Endothelial cell of coronary artery (primary cell): ENCODE measurements at places on chromosomes 3 and 15. TPM values are rescaled to one million over a fixed set of nuclear protein-coding genes. Genes with fewer than 3 reads are reported as not detected.

TUBGCP5 gene
- total RNA-seq, result 18.7 and 24.5 TPM in 2 replicates

APBA2 gene
- total RNA-seq, result 42.6 and 48.3 TPM in 2 replicates

CIDEC gene
- total RNA-seq, result 0.09 TPM in 1 of 2 replicates, not detected in the other

MOBP gene
- total RNA-seq, result 0.09 and 0.19 TPM in 2 replicates

VPS13C gene
- 79.4 and 81.6 TPM in 2 replicates for total RNA-seq

KLHL40 gene
- not detected in 2 replicates for total RNA-seq

GMPS gene
- 18.4 and 26.8 TPM in 2 replicates for total RNA-seq

B3GNT5 gene
- 17.8 and 18.1 TPM in 2 replicates for total RNA-seq

ZNF660 gene
- 0.63 and 1.8 TPM in 2 replicates for total RNA-seq

ARID3B gene
- 1.3 and 1.4 TPM in 2 replicates for total RNA-seq

NAALADL2 gene
- 2.9 and 3.0 TPM in 2 replicates for total RNA-seq

IMPG2 gene
- 0.47 and 0.54 TPM in 2 replicates for total RNA-seq

XCR1 gene
- not detected in 2 replicates for total RNA-seq

CNTN3 gene
- total RNA-seq, result 0.09 and 0.38 TPM in 2 replicates

TP63 gene
- not detected in 2 replicates for total RNA-seq

PLSCR5 gene
- total RNA-seq, result not detected in 2 replicates

GABRB3 gene
- total RNA-seq, result under 0.01 TPM in 1 of 2 replicates, not detected in the other

TMCC1 gene
- total RNA-seq, result 14.9 and 20.0 TPM in 2 replicates

DNAH1 gene
- 1.8 and 5.2 TPM in 2 replicates for total RNA-seq

RTP1 gene
- not detected in 2 replicates for total RNA-seq

GHSR gene
- total RNA-seq, result not detected in 2 replicates

TICRR gene
- 2.3 and 2.6 TPM in 2 replicates for total RNA-seq

MAP1A gene
- 0.63 and 0.94 TPM in 2 replicates for total RNA-seq

SPSB4 gene
- not detected in 2 replicates for total RNA-seq

ALDH1A3 gene
- 81.3 and 82.6 TPM in 2 replicates for total RNA-seq

EXD1 gene
- under 0.01 TPM in 1 of 2 replicates, not detected in the other for total RNA-seq

IQCB1 gene
- total RNA-seq, result 13.5 and 18.6 TPM in 2 replicates
